Islet precursor cell (in vitro differentiated cells): ENCODE measurements at places on chromosomes 1 and 21.

DNA sequence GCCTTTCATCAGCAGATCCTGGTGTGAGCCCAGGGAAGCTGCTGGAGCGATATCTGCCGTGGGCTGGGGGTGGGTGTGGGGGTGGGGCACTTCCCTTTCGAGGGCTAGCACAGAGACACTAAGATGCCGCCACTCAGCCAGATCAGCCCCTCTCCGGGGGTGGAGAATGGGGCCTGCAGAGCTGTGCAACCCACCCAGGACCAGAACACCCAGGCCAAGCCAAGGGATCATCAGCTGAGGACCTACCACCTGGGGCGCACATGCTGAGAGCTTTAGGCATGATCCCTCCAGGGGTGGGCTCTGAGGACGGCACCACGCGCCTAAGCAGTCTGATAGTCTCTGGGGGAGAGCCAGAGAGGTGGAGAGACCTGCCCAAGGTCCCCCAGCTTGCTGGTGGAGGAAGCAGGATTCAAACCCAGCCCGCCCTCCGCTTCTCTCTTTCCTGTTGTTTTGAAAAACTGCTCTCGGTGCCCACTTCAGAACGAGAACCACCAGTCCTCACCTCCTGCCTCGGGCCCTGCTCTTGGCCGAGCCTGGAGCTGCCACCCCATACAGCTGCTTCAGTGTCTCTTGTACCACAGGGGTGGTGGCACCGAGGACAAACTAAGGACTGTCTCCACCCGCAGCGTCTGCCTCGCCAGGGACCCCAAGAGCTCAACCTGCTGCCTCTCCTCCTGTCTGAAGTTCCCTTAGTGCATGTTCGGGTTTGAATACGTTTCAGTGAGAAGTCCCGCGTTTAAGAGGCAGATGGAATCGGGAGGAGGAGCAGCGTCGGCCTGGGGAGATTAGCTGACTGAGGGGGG lies 39.7 kb upstream of the RUNX3 start:
- no peak for DNase-seq

DNA sequence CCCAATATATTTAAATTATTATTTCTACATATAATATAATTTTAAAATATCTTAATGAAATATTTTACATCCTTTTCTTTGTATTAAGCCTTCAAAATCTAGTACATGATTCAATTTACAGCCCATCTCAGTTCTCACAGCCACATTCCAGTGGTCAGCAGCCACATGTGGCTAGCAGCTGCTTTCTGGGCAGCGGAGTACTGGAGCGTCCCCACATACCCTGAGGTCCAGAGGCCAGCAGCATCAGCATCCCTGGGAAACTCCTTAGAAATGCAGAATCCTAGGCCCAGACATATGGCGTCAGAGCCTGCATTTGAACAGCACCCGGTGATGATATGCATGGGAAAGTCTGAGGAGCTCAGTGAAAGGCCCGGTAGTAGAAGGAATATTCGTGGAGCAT lies 8.6 kb upstream of the LHX4 start:
- DNase-seq: no peak

DNA sequence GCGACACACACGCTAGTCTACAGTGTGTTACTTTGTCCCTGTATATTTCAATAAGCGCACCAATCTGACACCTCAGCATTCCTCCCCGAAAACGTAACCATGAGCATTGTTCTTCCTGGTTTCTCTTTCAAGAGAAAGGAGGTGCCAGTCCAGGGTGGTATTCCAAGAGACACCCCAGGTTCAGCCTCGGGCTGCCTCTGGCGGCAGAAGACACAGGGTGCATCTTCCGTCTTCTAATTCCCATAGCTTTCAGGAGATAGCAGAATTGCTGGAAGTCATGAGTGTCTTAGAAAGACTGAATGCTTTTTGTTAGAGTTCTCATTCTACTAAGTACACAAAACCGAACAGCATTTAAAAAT lies 15.9 kb upstream of the RGS8 start:
- no peak for DNase-seq

- no peak for DNase-seq
Observed at GRCh38 chr1:50981741-50982140, 11.7 kb downstream of the CDKN2C start.

GRCh38 chr1:60868901-60869663 lies 213.3 kb upstream of the NFIA start:
- DNase-seq: no peak

GRCh38 chr1:193971595-193971994 lies 785.2 kb upstream of the B3GALT2 start:
- no peak for DNase-seq

DNA sequence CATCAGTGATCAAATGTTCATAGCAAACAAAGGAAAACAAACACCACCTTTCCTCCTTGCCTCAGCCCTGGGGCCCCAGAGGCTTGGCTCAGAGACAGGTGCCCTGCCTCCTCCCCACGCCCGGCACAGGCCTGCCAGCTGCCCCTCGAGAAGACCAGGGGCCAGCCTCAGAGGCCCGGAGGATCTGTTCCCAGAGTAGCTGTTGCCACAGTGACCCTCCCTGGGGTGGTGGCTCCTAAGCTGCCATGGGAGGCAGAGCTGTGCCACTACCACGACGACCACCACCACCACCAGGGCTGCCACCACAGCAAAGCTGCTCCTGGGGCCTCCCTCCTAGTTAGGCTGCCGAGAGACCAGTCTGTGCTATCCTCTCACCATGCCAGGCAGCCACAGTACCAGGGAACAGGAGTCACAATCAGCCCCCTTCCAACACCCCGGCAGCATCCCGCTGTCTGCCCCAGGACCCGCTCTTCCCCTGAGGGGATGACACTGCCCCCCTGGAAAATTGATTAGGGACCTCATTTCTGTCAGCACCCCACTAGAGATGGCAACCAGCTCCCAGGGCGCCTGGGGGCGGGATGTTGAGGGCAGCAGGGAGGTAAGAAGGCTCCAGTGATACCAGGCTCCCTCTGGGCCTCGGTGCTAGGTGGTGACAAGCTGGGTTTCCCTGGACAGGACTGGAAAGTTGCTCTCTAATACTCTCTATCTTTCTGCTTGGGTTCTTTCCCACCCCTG lies 30.5 kb downstream of the KCNC4 start:
- no peak for DNase-seq

DNA sequence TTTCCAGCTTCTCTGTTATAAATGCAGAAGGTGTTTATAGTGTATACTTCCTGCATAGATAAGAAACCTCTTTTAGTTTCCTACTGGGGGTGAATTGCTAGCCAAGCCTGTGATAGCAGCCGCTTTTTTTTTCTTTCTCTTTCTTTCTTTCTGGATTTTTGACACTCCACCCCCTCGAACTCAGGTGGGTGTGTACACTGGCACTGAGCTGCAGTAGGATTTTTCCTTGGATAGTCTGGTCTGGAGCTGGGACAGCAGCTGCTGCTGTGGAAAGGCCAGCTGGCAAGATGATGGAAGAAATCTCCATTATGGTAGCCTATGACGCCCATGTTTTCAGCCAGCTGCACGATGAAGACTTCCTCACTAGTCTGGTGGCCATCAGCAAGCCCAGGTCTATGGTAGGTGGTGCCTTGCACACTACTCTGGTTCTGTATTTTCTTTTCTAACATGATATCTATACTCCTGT lies 122.5 kb upstream of the CACYBP start:
- no peak for DNase-seq

GRCh38 chr21:40054403-40054802 lies 187.2 kb downstream of the PCP4 start:
- no peak for DNase-seq

GRCh38 chr1:153028766-153029165 lies 2.2 kb upstream of the SPRR1B start:
- no peak for DNase-seq

GRCh38 chr1:225840713-225841112 lies 30.8 kb downstream of the EPHX1 start:
- no peak for DNase-seq

GRCh38 chr1:193850745-193851144 lies 664.3 kb upstream of the B3GALT2 start:
- DNase-seq: no peak

- DNase-seq: peak; percentile 95
Observed at GRCh38 chr1:12619792-12620487, 1.9 kb upstream of the DHRS3 start.

- DNase-seq: no peak
Observed at GRCh38 chr1:200206340-200206739, 178.8 kb downstream of the NR5A2 start.

- no peak for DNase-seq
Observed at GRCh38 chr21:33189824-33190223, 39.9 kb upstream of the IFNAR2 start.

DNA sequence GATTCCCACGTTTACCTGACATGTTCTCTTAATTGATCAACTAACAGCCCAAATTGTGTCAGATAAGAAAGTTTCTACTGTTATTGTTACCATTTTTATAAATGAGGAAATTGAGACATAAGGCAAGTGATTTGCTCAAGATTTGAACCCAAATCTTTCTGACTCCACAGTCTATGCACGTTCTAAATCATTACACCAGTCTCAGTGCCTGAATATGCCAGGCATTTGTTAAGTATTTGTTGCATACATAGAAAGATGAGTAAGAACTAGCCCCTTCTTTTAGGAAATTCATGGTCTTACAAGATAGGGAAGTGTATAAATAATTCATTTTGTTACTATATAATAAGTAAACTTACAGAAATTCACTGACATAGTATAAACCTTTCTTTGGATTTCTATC lies 7.1 kb upstream of the CD101 start:
- DNase-seq: no peak

DNA sequence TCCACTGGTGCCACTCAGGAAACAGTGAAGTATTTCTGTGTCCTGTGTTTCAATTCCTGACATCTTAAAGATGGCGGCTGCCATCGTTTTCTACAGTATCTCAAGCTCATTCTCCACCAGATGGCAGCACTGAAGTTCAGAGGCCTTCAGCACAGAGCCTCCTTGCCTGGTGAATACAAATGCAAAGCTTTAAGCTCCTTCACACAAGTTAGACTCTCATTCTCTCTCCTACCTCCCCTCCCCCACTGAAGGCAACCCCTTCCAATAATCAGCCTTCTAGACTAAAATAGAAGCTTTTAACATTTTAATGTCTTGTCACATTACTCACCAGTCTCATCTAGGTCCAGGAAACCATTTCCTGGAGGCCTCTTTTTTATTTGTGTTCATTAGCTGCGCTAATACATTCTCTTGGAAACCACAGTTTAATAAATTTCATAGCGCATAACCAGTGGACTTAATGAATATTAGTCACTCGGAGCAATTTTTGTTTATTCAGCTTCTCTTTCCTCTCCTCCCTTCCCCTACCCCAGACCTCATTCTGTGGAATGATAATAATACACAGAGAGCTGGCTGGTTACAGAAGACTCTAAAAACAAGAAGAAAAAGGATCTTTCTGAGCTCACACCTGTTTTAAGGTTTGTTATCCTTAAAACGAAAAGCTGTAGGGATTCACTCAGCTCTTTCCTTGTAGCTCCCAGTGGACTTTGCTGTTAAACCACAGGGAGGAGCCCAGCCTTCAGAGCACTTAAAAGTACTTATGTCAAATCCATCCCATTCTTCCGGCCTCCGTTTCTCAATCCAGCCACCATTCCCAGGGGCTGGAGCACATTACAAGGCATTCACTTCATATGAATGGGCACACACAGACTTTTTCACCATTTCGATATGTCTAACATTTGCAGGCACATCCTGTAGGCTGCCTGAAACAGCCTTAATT lies 384.9 kb downstream of the HLX start:
- peak; percentile 78 for DNase-seq

- no peak for DNase-seq
Observed at GRCh38 chr21:35197191-35197590, 148.1 kb upstream of the RUNX1 start.

DNA sequence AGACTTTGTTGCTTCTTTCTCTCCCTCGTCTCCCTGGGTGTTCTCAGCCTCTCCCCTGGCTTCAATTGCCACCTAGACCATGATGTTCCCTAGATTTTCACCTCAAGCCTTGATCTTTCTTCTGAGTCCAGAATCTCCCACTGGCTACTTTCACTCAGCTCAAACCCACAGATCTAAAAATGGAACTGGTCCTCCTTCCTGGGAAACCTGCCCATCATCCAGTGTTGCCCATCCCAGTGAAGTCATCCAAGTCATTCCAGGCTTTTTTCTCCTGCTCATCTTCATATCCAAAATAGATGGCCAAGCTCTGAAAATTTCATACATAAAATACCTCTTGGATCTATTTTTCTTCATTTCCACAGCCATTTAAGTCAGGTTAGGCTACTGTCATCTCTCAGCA lies 347.4 kb downstream of the KCNH1 start:
- no peak for DNase-seq

DNA sequence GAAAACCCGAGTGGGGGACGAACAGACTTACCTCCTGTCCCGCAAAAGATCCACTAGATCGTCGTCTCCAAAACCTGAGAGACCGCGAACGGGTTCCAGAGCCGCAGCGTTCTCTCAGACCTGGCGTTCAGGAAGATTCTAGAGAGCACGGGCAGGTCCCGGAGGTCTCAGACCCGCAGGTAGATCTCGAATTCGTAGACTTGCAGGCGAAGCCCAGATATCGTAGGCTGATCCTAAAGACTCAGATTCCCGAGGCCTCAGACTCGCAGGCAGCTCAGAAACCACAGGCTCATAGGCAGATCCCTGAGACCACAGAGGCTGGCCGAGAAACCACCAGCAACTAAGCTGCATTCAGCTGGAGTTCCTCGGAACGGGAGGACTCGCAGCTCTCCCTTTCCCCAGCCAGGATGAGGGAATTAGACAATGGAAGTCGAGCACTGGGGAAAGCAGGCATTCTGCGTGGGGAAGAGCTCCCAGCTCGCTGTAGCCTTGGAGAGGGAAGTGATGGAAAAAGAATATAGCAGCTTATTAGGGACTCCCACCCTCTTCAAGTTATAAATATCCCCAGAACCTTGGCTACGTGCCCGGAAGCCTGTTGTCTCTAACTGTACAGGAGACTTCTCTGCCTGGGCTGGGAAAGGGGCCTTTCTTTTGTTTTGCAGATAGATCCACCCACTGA lies at the start of gene ZNF436:
ZNF436 (minus strand) TSS at position 502 of the 679 bp plus-strand sequence. CDS start 1,831 bp downstream, outside the sequence.
- DNase-seq: peak; percentile 76

DNA sequence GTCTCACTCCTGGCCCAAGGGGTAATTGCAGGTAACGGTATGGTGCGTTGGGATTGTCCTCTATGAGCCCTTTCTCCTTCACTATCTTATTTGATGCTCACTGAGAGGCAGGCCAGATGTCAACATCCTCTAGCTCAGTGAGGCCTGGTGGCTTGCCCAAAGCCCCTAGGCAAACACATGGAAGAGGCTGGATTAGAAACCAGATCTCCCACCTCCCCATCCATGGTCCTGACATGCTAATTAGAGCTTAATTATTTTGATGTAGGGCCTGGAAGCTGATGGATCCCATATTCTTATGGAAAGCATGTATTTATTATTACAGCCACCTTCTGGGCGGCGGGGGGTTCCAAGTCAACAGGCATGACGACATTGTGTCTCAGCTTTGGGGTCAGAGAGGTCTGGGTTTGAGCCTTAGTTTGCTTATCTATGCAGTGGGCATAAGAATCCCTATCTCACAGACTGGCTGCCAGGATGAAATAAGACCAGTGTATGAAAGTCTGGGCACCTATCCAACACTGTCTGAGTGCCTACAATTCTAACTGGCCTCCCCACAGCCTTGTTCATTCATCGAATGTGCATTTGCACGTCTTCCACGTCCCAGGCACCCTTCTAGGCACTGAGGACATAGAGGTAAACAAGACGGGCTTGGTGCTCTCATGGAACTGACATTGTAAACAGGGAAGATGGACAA lies 6.2 kb downstream of the SMPDL3B start:
- no peak for DNase-seq
